ENCODE measurements at places on chromosomes 3 and 15.

- DNase-seq = no peak
These were observed 74.0 kb upstream of the RARB start for GRCh38 chr3:25354071-25354470.

- DNase-seq = no peak
These were observed 18.8 kb downstream of the CXCR6 start for GRCh38 chr3:45962033-45962432.

- DNase-seq = no peak
These were observed 135.3 kb downstream of the FMN1 start for GRCh38 chr15:33059184-33059583.

- DNase-seq = peak; percentile 89
These were observed 67.2 kb downstream of the LIPC start for GRCh38 chr15:58498821-58499580.

DNA sequence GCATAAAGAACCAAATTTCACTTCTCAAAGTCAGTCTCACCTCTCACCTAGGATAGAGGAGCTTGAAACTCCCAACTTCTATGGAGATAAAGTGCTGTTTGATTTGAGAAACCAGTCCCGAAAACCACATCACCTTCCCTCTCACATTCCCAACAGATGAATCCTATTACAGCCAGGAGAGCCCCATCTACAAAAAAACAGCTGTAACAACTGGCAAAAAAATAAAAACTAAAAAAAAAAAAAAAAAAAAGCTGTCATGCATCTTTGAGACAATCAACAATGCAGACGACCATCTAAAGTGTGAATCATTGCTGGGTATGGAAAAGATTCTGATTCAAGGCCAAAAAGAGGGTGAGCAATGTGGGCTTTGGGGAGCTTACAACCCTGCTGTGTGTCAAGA, 23.8 kb downstream of the HOMER2 start:
- no peak for DNase-seq

DNA sequence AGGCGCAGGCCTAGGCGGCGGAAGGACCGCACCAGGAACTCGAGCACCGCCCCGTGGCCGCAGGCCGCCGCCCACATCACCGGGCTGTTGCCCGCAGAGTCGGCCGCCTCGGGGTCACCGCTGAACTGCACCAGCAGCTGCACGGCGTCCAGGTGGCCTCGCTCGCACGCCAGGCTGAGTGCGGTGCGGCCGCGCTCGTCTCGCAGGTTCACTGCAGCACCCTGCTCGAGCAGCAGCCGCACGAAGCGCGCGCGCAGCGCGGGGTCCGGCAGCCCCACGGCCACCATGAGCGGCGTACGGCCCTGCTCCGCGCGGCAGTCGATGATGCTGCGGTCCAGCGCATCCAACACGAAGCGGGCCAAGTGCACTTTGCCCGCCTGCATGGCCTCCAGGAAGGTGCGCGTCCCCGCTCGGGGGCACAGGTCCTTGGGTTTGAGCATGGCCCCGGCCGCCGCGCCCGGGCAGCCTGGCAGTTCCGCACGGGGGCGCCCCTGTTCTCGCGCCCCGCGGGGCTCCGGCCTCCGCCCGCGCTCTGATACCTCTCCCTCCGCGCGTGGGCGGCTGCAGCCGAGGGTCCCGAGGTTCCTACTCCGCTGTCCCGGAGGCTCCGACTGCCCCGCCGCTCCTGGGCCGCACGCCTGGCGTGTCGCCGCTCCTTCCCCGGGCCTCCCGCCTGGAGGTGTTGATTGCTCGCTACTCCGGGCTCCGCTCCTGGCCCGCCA, 556 bp downstream of the ANKRD63 start:
- no peak for DNase-seq

DNA sequence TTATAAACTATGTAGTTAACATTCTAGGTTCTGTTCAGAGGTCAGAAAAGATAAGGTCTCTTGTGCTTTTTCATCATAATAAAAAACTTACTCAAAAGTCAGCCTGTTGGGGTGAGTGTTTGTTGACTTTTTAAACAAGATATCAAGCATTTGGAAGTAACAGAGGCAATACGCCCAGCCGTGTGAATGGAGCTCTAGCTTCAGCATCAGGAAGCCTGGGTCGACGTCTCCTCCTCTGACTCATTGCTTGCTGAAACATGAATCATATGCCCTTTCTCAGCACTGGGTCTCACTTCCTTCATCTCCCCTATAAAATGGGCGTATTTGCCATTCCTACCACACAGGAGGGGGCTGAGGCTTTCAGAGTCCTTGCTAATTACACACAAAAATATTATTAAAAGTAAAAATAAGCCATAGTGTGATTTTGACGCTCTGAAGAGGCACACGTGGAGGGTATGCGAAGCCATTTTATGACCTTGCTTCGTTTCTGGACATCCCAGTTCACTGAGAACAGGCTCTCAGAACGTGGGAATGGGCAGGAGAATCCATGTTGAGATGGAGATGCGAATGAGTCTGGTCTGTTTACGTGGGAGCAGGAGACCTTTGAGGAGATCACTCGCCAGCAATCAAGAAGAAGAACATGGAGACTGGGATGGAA, 220.8 kb upstream of the TPRG1 start:
- peak; percentile 79 for DNase-seq

DNA sequence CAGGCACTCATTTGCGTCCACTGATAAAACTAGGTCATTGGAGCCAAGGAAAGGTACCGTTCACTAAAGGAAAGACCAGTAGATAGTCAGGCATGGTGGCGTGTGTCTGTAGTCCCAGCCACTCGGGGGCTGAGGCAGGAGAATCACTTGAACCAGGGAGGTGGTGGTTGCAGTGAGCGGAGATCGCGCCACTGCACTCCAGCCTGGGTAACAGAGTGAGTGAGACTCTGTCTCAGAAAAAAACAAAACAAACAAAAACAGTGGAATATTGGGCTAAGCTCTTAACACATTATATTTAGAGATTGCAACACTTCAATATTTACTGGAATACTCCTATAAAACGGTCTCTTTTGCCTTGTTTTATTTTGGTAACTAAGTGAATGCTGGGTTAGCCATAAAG, 17.4 kb downstream of the MAP2K1 start:
- no peak for DNase-seq

DNA sequence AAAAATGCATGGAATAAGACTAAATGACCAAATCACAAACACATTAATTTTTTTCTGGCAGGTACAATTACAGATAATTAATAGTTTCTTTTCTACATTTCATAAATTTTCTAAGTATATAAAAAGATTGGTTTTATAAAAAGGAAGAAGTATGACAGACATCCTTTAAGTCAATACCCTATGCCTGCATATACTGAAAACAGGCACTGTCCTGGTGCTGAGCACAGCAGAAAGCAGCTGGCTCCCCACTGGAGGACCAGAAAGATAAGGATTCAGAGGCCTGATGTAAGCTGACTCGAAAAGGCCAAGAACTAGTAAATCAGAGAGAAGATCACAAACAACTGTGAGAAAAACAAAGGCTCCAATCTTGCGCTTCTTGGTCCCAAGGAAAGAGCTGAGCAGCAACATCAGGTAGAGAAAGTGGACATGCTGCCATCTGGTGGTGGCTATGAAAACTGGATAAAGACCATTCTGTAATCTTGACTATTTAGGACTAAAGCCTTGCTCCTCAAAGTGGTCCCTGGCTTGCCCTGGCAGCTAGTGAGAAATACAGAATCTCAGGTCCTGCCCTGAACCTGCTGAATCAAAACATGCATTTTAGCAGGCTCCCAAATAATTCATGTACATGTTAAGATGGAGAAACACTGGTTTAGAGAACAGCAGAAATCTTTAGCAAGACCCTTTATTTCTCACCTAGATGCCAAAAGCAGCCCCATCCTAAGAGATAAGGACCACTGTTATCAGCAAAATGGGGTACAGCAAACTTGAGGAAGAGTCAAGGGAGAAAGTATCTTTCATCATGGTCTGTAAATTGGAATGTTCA, 76.0 kb downstream of the TRANK1 start:
- DNase-seq = no peak

DNA sequence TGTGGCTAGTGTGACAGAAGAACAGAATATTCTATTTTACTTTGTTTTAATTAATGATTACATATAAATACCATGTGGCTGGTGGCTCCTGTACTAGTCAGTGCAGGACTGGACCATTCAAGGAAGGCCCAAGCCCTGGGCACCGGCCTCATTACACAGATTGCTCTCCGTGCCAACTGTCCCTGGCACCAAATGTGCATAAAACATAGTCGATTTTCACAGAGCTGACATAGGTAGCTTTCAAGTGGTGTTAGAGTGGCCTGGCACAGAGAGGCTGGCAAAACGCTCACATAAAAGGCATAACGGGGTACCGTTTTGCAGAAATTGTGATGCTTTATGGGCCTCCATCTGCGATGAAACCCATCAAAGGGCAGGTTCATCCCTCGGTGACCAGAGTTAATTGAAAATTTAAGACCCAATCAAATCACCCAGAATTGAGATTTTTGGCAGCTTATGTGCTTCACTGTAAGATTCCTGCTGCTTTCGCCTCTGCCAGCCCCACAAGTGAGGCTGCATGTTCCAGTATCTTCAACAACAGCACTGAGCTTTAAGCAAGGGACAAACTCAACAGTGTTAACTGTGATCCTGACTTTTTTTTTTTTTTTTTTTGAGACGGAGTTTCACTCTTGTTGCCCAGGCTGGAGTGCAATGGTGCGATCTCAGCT, 25.9 kb downstream of the RFTN1 start:
- no peak for DNase-seq

- DNase-seq = no peak
These were observed 9.3 kb upstream of the ATP13A4 start for GRCh38 chr3:193564012-193564411.

DNA sequence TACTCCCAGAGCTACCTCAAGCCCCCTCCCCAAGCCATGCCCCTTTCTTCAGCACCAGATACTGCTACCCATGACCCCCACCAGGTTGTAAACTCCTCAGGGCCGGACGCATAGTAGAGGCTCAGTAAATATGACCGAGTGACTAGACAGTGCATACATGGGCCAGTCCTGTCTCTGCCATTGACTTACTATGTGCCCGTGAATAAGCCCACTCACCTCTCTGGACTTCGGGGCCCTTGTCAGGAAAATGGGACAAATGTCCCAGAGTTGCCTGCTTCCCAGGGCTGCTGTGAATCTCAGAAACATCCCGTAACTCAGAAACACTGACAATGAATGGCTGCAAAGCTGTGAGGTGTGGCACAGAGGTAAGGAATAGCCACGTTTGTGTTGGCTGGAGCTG, 48.2 kb upstream of the FGD5 start:
- no peak for DNase-seq

- DNase-seq = no peak
These were observed 152.3 kb upstream of the STAC start for GRCh38 chr3:36227980-36228379.

DNA sequence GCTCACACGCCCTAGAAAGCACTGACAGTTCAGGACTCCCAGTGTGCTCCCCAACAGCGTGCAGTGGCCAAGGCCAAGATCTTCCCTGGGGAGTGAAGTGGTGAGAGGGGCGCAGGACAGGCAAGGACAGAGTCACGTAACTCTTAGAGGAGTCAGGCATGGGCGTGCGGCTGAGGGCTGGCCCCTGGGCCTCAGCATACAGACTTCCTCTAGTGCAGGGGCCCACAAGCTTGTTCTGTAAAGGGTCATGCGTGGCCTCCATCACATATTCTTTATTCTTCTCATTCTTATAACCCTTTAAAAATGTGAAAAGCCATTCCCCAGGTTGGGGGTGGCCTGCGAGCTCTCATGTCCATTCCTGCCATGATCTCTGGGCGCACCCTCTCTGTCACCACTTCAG, 25.2 kb downstream of the TMEM43 start:
- no peak for DNase-seq

DNA sequence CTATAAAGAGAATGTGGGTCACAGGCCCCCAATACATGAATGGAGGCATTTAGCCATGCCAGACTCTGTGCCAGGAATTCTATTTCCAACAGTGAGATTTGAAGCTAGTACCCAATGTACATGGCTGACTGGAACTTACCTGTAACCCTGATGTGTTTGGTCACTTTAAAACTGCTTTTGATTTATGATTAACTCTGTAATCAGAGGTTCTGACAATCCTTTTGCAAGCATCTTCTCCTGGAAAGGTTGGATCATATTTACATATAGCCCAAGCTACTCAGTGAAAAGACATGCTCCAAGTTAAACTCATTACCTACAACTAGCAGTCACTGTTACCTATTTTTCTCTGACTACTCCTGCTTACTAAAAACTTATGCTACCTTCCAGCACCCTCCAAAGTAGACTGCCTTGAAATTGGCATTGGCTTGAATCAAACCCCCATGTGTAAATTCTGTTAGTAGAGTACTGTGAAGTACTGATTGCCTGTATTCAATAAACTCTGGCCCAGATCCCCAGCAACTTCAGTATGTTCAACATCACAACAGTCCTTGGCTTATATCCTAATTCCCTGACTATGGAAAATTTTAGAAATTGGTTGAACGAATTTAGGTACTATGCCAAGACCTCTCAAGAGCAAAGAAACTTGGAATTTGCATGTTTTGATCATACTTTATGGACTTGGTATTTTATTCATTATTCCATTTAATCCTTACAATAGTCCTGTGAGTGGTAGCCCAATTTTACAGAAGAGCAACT, 665.6 kb upstream of the NECTIN3 start:
- no peak for DNase-seq

DNA sequence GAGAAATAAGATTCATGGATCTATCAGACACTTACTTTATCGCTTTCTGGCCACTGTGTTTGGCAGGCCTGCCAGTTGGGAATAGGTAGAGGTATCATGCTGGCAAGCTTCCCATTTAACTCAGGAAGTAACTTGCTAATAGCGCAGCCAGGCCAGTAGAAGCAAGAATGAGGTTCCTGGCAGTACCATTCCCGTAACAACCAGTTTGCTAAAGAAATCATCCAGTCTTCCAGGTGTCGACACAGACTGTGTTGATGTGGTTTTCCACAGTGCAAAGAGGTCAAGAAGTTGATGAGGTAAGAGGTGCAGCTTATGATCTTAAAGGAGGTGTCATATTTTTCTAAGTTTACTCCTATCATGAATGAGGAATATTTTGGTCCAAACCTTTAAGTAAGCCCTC, 46.2 kb downstream of the DPH6 start:
- no peak for DNase-seq

DNA sequence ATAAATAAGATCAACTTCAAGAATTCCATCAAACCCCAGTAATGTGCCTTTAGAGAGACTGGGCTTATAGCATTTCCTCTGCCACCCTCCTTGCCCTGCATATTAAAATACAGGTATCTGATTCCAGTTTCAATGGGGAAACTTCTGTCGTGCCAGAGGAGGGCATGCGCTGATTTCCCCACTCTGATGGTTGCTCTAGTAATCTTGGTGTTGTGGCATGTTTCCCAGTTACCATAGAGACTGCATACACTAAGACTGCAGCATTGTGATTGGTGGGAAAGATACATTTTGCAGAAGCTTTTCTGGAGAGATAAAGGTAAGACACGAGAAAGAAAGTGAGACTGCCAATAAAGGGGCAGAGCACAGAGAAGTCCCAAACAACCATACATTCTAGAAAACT, 225.6 kb downstream of the TIGIT start:
- DNase-seq = no peak

All from lower leg skin (tissue), 4 donors.